ENCODE measurements at places on chromosomes 2 and 18. TPM values are rescaled to one million over a fixed set of nuclear protein-coding genes. Genes with fewer than 3 reads are reported as not detected.

Gene HRH4
- total RNA-seq, result 0.64 TPM

Gene SLC38A11
- not detected for total RNA-seq

Gene TLX2
- not detected for total RNA-seq

Gene DSC2
- 65.4 TPM for total RNA-seq

Gene KCNJ3
- total RNA-seq, result not detected

Gene NFATC1
- total RNA-seq, result 0.72 TPM

Gene MYO1B
- total RNA-seq, result 236 TPM

Gene NAT8
- not detected for total RNA-seq

Gene SLC19A3
- not detected for total RNA-seq

Gene IL36B
- not detected for total RNA-seq

Gene CEP192
- total RNA-seq, result 26.5 TPM

Gene UGP2
- total RNA-seq, result 165 TPM

Gene DNER
- total RNA-seq, result 2.6 TPM

Gene LIMS2
- under 0.01 TPM for total RNA-seq

Gene IKZF2
- 7.0 TPM for total RNA-seq

Gene ASB18
- total RNA-seq, result not detected

Data from tracheal epithelial cell (primary cell).